Bone marrow (tissue), 2 donors: ENCODE measurements at places on chromosomes 11 and 22.

- DNase-seq, result no peak
Measured at GRCh38 chr11:1271002-1271401, 38.4 kb downstream of the TOLLIP start.

- no peak for DNase-seq
Measured at GRCh38 chr11:18523084-18523483, 3.7 kb downstream of the TSG101 start.

DNA sequence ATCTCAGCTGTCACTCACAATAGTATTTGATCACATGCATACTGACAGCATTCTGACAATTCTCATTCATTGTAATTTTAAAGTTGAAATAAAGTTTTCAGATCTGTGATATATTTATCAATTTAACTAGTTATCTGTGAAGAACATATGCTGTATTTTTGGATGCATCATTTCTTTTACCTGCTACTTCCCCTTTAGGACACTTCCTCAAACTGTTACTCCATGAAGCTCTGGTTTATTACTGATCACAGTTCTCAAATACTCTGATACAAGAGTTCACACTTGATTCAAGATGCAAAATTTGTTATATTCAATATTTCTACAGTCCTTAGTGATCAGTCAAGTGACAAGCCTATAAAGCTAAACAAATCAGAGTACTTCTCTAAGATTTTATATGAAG, 1655.2 kb downstream of the LRRC4C start:
- no peak for DNase-seq

DNA sequence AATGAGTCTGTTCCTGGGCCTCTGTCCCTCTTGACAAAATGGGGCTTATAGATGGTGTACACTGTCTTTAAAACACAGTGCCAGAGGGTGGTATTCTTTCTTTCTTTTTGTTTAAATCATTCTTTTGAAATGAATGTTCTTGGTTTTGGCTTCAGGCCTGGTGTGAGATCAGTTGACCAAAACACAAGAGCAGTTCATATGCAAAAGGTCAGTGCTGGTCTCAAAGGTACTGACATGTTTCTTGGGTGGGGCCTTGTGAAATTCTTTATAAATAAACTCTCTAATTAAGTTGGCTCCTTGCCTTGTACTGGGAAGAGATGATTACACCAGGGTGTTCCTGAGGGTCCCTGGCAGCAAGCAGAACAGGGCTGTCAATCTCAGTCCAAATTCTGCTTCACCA, 110.0 kb downstream of the FBXO7 start:
- DNase-seq, result no peak

DNA sequence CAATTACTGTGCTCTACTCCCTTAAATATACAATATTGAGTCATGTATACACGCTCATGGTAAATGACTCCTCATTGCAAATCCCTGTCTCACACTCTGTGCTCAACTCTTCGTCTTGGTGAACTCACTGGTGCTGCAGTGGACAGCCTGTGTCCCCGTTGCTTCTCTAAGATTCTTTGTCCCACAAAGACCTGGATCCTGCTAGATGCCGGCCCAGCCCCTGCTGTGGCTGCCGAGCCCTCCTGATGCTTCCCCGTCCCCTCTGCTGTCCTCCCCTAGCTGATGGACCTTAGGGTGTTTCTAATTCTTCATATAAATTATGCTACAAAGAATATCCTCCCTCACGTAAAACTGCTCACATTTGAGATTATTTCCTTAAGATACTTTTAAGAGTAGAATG, 5.5 kb downstream of the APOL2 start:
- no peak for DNase-seq

GRCh38 chr22:39457556-39458443, 988 bp downstream of the MGAT3 start:
- DNase-seq, result no peak

- DNase-seq, result no peak
Measured at GRCh38 chr22:37229012-37229804, 14.9 kb downstream of the RAC2 start.

DNA sequence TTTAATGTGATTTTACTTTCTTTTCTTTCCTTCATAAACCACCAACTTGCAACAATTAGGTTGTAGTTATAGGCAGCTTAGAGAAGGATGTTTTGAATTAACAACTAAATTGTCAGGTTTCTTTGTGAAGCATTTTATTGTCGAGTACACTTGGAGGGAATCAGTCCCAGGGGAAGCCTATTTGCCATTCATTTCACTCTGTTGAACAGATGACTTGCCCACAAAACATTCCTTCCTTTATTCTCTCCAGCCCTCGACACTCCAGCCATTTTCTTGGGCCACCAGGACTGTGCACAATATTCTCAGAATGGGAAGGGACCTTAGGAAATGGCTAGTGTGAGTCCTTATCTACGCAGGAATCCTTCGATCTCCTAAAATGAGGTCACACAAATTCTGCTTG, 620.6 kb downstream of the SOX6 start:
- no peak for DNase-seq

DNA sequence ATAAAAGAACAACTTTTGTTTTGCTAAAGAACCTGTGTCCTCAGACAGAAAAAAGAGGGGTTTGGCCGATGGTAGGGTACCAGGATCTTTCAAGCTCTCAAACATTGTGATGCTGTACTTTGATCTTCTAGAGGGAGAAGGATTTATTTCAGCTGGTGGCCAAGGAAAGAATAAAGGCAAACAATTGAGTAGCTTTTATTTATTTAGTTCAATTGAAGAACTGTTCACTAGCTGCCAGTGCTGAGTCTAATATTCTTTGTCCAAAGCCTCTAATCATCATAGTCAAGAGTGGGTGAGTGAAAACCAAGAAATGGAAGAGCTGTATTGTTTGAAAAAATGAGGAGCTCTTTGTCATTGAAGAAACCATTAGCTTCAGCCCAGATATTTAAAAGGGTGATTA, 138.4 kb downstream of the FAT3 start:
- DNase-seq, result no peak

- DNase-seq, result no peak
Measured at GRCh38 chr11:118622376-118623268, 15.2 kb downstream of the PHLDB1 start.

- DNase-seq, result no peak
Measured at GRCh38 chr22:25084405-25085107, 115.1 kb upstream of the CRYBB3 start.

- no peak for DNase-seq
Measured at GRCh38 chr11:116773203-116774097, 663 bp upstream of the BUD13 start.

DNA sequence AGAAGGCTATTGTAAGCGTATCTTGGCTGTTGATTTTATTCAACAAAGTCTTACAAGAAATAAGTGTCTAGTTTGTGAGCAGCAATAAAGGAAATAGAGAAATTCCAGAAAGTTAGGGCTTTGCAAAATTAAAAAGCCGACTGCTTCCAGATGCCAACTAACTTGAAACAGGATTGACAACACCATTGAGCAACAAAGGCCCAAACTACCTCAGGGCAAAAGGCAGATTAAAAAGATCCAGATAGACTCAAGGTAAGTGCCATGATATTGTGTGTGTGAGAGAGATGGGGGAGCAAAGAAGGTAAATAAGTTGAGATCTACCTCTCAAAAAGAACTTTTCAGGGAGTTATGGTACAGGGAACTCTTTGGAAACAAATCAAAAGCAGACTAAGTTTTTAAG, 49.1 kb downstream of the PARVG start:
- DNase-seq, result no peak

DNA sequence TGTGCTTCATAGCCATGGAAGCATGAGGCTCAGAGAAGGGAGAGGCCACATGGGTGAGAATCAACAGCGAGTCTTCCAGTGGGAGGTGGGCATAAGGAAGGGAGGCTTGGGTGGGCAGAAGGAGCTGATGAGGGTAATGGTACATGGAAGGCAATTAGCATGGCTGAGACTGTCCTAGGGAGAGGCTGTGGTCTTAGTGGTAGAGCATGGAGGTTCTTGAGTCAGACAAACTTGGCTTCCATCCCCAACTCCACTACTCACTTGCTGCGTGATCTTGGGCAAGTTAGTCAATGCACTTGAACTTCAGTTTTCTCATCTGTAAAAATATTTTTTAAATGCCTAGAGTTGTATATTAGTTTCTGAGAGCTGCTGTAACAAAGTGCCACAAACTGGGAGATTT, 227.2 kb upstream of the E2F8 start:
- DNase-seq, result no peak

- DNase-seq, result no peak
Measured at GRCh38 chr11:125901872-125902271, 1.1 kb downstream of the PUS3 start.

DNA sequence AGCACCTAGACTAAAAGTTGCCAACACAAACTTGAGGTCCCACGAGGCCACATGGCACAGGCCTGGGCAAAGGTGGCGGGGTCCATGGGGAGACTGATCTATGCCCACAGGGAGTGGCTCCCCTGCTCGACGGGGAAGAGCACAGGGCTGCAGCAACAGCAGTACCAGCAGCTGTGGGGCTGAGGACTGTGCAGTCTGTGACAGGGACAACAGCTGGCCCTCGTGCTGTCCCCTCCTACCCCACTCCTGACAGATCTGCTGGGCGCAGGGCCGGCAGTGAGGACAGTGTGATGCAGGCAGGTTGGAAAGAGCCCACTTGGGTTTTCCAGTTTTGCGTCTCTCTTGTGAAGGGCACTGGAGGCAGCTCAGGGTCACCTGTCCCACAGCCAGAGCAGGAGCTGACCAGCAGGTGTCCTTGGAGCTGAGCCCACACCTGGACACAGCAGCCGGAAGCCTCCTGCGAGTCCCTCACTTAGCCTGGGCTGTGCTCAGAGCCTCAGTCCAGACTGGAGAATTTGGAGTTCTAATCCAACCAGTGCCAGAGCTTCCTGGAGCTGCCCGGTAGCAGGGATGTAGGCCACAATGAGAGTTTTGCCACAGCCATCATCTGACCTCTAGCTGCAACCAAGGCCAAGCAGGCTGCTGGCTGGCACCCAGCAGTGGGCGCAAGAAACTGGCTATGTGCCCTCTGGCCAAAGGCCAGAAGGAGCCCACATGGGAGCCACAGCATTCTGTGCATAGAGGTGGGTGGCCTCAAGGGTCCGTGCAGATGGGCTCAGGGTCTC, 3.6 kb upstream of the GAS2L1 start:
- no peak for DNase-seq

GRCh38 chr22:19419086-19419463, 12.5 kb downstream of the HIRA start:
- DNase-seq, result no peak

- no peak for DNase-seq
Measured at GRCh38 chr22:47197773-47198500, 435.5 kb downstream of the TBC1D22A start.

- peak; percentile 68 for DNase-seq
Measured at GRCh38 chr11:112113539-112114457, 27.1 kb downstream of the SDHD start.

DNA sequence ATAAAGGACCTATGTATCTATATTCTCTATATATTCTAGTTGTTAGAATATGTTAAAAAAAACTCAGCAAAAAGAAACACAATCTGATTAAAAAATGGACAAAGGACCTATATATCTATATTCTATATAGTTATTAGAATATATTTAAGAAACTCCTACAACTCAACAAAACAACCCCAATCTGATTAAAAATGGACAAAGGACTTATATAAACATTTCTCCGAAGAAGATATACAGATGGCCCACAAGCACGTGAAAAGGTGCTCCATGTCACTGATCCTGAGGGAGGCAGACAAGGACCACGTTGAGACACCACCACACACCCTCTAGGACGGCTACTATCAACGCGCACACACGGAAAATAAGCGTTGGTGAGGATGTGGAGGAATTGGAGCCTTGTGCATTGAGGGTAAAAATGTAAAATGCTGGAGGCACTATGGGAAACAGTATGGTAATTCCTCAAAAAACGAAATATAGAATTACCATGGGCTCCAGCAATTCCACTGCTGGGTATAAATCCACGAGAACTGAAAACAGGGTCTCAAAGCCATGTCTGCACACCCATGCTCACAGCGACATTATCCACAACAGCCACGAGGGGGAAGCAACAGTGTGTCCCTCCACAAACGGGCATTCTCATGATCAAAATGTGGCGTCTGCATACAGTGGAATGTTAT, 22.7 kb downstream of the YPEL1 start:
- DNase-seq, result peak; percentile 3

DNA sequence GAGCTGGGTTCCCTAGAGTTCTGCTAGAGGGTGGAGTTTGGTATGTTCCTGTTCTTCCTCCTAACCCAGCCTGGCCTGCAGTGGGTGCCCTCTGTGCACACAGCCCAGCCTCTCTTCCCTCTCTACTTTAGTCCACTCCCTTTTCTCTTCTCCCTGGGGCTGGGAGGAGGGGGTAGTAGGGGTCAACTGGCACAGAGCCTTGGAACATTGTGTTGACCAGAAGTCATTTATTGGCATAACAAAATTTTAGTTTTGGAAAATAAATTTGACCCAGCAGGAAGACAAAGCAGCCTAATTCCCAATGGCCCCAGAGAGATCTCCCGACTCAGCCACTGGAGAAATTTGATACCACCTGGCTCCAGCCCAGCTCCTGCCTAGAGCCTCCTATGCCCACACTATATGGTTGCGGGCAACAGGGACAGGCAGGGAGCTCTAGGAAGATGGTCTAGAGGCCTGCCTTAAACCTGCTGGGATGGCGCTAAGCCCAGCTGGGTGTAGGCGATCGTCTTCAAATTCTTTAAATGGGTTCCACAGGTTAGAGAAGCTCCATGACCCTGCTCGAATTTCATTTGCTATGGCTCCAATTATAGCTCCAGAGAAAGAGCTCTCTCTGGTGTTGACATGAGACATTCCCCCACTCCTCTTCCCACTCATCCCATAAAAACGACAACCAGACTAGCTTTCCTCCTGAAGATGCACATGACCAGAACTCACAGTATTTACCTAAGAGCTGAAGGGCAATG, 9.9 kb downstream of the PCSK7 start:
- no peak for DNase-seq

- peak; percentile 49 for DNase-seq
Measured at GRCh38 chr11:124758355-124759265, 3.5 kb downstream of the ESAM start.

DNA sequence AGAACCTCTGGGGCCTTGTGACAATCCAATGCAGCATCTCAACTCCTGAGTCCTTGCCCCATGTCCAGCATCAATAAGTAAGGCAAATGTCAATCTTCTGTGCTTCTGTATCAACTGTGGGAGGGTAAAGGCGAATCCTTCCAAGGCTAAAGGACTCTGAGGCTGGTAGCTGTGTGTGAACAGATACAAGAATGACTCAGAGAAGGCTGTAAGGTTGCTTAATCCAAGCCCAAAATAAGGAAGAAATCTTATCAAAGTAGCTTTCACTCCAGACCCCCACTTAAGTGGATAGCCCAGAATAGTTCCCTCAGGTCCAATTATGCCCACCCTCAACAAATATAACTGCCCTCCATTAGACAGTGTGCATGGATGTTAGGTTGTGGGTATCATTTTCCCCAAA, 28.1 kb upstream of the SCGB1A1 start:
- DNase-seq, result no peak
